ENCODE measurements at places on chromosomes 4 and X.
A peak's percentile ranks its signal among the peaks of the same experiment; 100 is the strongest.

DNA sequence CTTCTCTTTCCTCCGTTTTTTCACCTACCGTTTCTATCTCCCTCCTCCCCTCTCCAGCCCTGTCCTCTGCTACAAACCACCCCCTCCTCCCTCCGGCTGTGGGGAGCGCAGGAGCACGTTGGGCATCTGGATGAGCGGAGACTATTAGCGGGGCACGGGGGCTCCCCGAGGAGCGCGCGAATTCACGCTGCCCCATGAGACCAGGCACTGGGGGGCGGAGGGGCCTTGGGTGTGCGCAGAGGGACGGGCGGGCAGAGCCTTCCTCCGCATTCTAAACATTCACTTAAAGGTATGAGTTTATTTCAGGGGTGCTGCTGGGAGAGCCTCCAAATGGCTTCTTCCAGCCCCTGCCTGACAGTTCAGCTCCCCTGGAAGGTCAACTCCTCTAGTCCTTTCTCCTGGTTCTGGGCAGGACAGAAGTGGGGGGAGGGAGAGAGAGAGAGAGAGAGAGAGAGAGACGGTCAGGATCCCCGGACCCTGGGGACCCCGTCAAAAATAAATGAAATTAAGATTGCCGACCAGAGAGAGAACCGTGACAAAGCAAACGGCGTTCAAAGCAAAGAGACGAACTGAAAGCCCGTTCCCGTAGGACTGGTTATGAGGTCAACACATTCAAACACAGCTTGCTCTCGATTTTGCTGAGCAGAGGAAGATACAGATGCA lies 5.0 kb downstream of the SHOX start:
- no peak for DNase-seq

- DNase-seq = no peak
Observed at GRCh38 chr4:145890689-145891088, 47.9 kb downstream of the ZNF827 start.

- DNase-seq = no peak
Observed at GRCh38 chrX:11188664-11189063, 77.5 kb downstream of the HCCS start.

DNA sequence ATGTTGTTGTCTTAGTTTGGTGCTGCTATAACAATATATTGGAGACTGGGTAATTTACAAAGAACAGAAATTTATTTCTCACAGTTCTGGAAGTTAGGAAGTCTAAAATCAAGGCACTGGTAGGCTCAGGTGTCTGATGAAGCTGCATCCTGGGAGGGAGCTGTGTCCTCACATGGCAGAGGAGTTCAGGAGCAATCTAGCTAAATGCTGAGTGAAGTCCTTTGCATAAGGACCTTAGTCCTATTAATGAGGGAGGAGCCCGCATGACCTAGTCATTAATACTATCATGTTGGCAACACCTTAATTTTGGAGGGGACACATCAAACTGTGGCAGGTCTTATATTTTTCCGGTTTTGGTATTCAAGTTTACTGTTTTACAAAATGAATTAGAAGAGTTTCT lies 36.0 kb upstream of the NSUN7 start:
- DNase-seq = no peak

GRCh38 chrX:66677430-66677829 lies 38.6 kb upstream of the EDA2R start:
- DNase-seq = no peak

- no peak for DNase-seq
Observed at GRCh38 chr4:124079174-124079780, 633.3 kb downstream of the ANKRD50 start.

DNA sequence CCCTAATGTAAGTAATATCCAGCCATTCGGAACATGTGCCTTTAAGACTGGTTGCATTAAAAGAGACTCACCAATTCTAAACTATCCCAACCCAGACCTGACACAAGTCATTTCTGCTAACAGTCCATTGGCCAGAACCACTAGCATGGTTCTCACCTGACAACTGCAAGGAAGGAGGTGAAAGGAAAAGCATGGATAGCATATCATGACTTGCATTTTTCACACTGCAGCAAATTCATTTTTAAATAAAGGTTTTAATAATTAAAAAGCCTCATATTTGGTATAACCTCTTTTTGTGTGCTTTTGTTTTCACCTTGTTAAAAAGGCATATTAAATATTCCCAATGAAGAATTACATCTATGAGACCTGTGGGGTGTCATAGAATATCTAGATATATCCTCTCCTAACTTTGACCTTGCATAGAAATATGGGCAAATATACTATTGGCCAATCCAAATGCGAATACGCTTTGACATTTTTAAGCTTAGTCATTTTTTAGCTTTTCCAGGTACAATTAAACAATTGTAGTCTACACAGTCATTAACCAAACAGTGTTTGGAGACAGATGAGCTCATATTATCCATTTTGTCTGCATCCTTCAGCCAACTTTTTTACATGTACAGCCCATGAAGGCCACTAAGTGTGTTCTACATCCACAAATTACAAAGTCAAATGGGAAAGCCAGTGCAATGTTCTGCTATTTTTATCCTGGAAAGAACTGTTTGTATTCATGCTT lies 295.3 kb downstream of the PDGFC start:
- no peak for DNase-seq

GRCh38 chrX:107154787-107155620 lies 36.4 kb upstream of the RBM41 start:
- peak; percentile 5 for DNase-seq

DNA sequence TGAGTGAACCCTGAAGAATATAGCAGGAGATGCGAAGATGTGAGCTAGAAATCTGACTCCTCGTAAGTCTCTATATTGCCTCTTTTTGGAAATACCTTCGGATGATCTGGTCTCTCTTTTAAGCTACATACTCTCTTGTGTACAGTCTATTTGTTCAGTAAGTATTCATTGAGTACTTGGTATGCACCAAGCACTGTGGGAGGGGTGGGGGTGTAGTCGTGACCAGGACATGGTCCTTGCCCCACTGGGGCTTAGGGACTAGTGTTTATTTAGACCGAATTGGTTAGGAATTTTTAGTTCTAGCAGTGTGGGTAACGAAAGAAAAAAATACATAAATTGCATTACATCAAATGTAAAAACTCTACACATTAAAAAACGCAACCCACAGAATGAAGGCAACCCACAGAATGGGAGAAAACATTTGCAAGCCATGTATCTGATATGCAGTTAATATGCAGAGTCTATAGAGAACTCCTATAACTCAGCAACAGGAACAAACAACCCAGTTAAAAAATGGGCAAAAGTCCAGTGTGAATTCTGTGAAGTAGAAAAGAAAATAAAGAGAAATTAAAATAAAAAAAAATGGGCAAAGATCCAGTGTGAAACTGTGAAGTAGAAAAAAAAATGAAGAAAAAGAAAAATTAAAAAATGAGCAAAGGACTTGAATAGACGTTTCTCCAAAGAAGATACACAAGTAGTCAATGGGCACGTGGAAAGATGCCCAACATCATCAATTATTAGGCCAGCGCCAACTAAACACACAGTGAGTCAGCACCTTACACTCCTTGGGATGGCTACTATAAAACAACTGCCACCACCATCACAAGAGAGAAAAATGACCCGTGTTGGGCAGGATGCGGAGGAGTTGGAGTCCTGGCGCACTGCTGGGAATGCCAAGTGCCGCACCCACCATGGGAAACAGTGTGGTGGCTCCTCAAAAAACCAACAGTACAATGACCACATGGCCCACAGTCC lies 43.8 kb downstream of the RGS12 start:
- no peak for DNase-seq

GRCh38 chr4:74934016-74934831 lies 1.3 kb downstream of the PARM1 start:
- no peak for DNase-seq

DNA sequence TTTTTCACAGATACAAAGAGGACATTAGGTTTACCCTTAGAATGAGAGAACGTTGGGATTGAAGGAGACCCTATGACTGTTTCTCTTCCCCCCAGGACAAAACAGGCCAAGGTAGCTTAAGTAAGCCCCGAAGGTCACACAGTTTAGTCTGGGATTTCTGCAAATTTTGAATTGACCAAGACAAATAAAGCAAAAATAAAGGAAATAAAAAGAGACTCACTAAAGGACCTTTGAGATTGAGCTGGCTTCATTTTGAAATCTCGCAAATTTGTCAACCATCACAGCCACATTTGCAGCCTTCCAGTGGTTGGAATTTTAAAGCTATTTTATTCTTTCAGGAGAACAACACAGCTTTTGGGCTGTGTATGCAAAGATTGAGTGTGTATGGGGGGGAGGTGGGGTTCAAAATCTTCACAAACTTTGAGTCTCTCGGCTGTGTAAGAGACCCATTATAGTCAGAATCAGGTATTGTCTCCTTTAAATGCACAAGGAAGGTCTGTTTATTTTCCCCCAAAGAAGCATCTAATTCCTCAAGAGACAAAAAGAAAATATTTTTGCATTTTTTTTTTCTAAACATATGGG lies 4.2 kb downstream of the TMSB4X start:
- no peak for DNase-seq

GRCh38 chr4:159010563-159011260 lies 92.2 kb upstream of the RAPGEF2 start:
- no peak for DNase-seq

GRCh38 chrX:118347131-118347530 lies 1.2 kb downstream of the WDR44 start:
- DNase-seq = no peak

DNA sequence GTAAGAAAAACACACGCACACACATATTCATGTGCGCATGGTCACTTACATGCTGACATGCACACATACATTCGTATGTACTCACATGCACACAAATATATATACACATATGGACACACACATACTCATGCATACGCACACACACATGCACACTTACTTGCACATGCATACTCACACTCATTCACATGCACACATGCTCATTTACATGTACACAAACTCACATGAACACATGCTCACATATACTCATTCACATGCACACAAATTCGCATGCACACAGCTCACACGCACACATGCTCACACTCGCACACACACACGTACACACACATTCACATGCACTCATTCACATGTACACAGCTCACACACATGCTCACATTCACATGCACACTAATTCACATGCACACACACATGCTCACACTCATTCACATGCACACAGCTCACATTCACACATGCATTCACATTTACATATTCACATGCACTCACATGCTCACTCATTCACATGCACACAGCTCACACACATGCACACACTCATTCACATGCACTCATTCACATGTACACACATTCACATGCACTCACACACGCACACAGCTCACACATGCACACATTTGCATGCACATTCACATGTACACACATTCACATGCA lies 276.1 kb downstream of the DHRSX start:
- DNase-seq = no peak

DNA sequence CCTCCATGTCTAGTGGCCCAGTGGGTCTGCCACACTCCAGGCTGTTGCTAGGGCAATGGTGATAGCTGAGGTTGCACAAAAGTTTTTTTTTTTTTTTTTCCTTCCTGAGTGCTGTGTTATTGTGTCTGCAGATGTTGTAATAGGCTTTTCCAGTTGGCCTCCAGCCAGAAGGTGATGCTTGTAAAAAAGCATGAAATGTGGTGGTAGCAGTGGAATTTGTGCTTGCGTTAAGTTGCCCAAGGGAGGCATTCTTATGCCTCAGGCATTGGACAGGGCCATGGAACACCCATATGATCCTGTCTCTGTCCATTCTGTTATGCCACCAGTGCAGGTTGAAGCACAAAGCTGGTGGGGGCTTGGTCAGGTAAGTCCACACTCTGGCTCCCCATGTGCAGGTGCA lies 660.5 kb upstream of the SPANXN1 start:
- DNase-seq = no peak

DNA sequence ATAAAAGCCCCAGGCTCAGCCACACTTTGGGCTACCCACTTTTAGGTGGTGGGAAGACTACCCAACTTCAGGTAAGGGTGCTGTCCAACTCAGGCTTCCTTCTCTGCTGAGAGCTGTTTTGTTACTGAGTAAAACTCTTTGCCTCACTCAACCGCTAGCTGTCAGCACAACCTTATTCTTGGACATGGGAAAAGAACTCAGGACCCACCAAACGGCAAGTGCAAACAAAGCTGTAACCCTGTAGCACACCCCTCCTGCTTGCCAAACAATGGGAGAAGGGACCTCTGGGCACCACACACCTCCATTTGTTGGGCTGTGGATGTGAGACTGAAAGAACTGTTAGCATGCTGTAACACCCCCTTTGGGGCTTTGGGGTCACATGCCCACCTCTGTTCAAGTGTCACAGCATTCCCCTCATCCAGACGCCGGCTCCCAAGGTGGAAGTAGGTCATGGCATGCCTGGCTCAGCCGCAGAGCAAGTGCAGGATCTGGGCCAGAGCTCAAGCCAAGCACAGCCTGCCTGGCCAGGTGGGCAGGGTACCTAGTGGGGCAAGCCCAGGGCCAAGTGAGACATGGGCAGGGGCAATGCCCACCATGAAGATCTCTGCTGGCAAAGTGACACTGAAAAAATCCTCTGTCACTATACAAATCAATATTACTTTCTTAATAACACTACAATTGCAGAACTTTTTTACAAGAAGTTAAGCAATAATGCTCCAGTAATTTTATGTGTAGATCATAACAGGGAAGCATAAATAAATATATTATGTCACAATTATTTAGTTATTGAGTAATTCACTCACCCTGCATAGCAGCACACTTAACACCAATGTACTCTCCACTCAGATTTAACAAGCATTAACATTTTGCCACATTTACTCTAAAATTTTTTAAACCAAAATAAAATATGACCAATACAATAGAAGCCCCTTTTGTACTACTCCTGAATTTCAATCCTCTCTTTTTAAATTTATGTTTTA lies 107.2 kb downstream of the TBCK start:
- no peak for DNase-seq

DNA sequence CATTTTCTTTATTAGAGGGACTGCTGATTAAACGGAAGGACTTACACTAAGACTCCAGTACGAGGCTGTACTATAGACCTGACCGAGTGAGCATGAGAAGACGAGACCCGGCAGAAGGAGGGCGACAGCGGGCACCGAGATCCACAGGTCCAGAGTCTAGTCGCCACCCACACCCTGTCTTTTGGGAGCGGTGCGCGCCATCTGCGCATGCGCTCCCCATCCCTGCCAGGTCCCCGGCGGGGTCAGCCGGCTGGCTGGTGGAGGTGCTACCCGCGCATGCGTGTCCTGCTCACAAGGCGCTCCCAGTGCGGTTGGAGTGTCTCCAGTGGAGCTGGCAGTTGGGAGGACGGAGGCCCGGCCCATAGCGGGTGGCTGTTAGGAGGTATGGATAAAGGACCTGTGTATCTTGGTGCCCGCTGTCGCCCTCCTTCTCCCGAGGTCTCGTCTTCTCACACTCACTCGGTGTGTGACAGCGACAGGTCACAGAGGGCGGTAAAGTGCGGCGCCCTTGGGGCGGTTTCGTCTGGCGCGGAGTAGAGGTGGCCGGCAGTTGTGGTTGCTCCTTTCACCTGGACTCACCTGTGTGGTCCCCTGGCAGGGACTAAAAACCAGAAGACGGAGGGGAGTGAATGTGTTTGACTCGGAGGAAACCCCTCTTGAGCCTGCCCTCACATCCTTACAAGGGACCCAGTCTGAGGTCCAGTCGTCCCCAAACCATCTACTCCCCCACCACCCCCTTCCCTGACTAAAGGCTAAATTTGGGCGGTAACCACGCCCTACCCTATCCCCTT lies 7.6 kb upstream of the HSD17B10 start:
- peak; percentile 52 for DNase-seq

GRCh38 chrX:101395789-101396188 lies 5.0 kb downstream of the RPL36A start:
- DNase-seq = no peak

Data from activated T-cell treated with anti-CD3 and anti-CD28 coated beads for 4 hours (primary cell).